ENCODE measurements at places on chromosomes 13 and 19.

- DNase-seq, result no peak
Measured at GRCh38 chr13:100560498-100561157, 28.0 kb downstream of the GGACT start.

DNA sequence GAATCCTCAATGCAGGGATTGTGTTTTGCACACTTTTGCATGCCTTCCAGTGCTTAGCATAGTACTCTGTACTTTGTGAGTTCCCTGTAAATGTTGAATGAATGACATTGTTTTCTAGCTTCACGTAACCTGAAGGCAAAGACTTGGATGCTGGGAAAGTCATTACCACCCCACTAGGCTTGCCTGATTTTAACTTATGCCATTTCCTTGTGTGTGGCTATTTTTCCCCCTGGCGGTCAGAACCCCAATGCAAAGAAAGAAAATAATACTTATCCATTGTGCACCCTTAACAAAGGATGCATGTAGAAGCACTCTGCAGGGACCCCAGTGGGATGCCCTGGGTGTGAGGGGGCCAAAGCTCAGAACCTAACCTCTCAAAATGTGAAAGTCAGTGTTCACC lies 1.2 kb upstream of the ENOX1 start:
- no peak for DNase-seq

DNA sequence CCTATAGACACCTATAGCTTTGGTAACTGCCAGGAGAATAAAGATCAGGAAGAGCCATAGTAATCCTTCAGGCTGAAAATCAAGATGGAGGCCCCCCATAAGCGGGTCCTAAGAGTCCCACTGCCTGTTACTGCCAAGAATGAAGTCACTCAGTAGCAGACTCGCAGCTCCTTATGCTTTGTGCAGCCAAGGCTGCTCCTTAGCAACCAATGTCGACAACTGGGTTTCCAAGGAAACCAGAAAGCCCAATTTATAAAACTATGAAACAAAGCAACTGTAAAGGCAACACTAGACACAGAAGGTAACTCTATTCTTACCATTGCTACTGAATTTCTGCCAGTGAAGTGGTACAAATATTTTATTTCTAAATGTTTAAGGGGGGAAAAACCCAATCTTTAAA lies 56.5 kb downstream of the DCLK1 start:
- DNase-seq, result no peak

GRCh38 chr19:10430505-10431253 lies 10.3 kb downstream of the PDE4A start:
- no peak for DNase-seq

- DNase-seq, result peak; percentile 52
Measured at GRCh38 chr19:56333506-56333905, 18.9 kb upstream of the ZSCAN5A start.

- DNase-seq, result no peak
Measured at GRCh38 chr19:8148410-8149260, 757 bp downstream of the FBN3 start.

- DNase-seq, result no peak
Measured at GRCh38 chr19:41606215-41606837, 20.5 kb downstream of the CEACAM4 start.

DNA sequence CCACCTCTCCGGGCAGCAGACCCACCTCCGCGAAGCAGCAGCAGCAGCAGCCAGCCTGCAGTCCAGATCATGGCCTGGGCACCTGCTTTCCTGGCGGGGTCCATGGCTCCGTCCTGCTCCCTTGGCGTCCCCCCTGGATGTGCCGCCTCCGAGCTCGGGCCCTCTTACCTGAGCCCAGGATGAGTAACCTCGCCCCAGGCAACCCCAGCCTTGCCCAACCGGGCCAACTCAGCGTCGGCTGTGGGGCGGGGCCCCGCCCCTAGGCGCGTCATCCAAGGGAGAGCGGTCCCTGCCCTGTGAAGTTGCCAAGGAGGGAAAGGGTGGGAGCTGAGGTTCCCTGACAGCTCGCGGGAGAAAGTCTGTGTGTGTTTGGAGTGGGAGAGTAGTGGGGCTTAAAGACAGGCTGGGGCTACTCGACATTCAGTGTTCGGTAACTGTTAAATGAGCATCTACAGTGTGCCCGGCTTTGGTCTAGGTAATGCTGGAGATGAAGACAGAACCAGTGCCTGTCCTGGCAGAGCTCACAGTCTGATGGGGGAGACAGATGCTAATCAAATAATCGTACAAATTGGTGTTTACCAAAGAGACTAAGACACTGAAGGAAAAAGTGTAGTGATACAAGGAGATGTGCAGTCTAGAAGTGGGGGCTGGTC lies at the start of gene LYPD3:
Gene LYPD3 (minus strand): TSS at position 141 of the 653 bp plus-strand sequence. CDS start 37 bp downstream, at position 104.
- no peak for DNase-seq

DNA sequence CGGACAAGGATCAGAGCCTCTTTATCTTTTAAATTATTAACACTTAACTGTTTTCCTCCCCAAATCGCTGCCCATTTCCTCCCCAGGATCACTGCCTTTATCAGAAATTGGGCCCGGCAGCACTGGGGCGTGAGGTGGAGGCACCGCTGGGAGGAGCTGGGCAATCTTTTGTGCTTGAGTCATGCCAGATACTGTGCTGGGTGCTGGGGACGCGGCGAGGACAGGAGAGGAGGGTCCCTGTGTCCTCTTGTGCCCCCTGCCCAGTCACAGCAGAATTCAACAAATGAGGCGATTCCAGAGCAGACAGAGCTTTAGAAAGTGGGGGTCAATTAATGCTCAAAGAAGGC lies 347.8 kb downstream of the ZNF536 start:
- DNase-seq, result no peak

GRCh38 chr19:19224852-19225494 lies 13.2 kb downstream of the NCAN start:
- peak; percentile 81 for DNase-seq

DNA sequence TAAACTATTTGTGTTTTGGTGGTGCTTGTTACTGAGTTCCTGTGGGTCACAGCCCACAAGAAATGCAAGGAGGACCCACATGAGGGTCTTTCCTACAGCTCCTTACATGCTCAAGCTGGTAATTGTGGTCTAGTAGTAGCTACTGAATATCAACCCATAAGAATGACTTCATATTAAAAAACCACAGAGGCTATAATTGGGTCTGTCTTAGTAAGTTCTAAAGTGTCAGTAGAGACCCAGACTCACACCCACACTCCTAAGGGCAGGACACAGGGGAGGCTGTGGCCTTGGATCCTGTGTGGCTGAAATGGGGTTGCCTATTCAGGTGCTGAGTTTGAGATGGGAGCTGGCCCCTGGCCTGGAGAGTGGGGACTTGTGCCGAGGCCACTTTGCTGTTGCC lies 19.6 kb downstream of the TFDP1 start:
- DNase-seq, result no peak

DNA sequence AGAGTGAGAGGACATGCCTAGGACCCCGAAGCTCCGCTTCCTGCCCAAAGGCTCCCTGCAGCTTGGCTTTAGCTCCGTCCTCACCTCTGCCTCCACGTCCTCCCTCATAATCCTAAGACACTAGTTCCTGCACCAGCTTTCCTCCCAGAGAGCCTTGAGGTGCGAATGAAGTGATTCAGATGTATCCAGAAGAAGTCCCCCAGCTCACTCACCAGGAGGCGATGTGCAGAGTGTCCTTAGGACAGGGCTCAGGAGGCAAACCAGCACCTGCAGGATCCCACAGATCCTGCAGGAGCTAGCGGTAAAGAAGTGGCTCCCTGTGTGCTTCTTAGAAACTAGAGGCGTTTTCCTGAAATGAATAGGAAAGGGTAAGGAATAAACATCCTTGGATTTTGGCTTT lies 109.7 kb downstream of the HSPH1 start:
- DNase-seq, result no peak

- no peak for DNase-seq
Measured at GRCh38 chr19:1601613-1602064, 3.6 kb downstream of the UQCR11 start.

- DNase-seq, result peak; percentile 6
Measured at GRCh38 chr19:29745253-29745652, 30.2 kb upstream of the C19orf12 start.

DNA sequence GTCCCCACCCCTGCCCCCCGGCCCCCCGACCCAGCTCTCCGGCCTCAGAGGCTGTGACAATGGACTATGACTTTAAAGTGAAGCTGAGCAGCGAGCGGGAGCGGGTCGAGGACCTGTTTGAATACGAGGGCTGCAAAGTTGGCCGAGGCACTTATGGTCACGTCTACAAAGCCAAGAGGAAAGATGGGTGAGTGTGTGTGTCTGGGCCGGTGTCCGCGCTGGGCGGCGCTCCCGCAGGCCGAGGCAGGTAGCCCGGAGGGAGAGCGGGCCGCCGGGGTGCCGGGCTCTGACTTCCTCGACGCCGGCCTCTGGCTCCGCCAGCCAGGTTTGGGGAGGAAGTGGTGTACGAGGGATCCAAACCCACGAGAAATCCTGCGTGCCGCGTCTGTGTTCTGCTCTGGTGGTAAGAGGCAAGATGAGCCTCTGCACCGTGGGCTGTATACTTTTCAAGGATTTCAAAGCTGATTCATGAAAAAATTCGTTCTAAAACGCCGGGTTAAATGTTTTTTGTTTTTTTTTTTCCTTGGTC lies 718 bp downstream of the CDK8 start:
- DNase-seq, result peak; percentile 72

DNA sequence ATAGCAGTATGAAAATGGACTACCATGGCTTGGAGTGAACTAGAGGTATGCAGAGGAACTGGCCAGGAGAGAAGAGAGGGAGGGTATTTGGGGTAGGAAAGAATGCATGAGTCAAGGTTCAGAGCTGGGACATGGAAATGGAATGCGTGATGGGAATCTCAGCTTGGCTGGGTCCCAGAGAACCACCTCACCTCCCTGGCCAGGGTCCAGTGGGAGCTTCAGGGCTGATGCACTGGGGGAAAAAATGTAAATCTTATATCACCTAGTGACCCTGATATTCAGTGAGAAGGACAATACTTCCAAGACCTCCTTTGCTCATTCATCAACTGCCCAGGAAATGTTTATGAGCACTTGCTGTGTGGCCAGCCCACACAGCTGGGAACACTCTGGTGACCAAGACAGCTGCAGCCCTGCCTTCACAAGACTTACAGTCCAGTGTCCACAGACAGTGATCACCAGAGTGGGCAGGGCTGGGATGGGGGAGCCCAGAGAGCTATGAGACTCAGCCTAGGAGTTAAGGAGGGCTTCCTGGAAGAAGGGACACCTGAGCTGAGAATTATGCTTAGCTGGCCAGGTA lies 12.8 kb downstream of the IGSF23 start:
- DNase-seq, result no peak

- no peak for DNase-seq
Measured at GRCh38 chr13:31000889-31001288, 68.4 kb downstream of the TEX26 start.

- peak; percentile 61 for DNase-seq
Measured at GRCh38 chr19:1455336-1456120, 5.6 kb downstream of the APC2 start.

GRCh38 chr19:55209693-55210472 lies 582 bp upstream of the PTPRH start:
- DNase-seq, result no peak

DNA sequence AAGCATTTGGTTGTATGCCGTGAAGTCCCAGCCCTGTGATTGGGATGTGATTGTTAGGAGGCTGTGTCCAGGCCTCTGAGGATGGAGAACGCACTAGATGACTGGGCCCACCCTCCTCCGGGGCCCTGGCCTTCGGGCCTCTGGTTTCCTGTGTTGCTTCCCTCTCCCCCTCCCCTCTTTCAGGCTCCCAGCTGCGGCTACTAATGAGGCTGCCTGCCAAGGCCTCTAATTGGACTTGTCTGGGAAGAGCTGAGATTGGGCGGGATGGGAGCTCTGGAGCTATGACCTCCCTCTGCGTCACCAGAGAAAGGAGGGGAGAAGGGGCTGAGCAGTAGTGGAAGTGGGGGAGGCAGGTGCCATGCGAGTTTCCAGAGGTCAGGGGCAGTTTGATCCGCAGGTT lies 9.9 kb downstream of the PTH2 start:
- DNase-seq, result no peak

DNA sequence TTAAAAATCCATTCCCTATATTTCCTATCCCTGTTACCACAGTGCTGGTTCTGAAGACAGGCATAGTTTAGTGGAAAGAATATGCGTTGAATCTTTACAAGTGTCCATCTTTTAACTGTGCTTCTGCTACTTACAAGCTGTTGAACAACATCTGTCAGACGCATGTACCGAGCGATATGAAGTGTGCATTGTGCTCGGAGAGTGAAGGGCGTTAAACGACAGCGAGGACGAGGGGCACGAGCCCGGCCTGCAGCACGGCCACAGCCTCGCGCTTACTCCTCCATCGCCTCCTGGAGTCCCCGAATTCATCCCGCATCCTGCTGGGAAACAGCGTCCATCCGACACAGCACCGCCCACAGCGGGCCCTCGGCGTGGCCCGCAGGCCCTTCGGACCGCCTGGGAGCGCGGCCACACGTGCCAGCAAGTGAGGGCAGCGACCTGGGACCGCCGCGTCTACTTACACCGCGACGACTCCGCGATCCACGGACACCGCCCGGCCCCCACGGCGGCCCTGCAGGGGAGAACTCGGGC lies 514 bp downstream of the PCID2 start:
- DNase-seq, result peak; percentile 30

DNA sequence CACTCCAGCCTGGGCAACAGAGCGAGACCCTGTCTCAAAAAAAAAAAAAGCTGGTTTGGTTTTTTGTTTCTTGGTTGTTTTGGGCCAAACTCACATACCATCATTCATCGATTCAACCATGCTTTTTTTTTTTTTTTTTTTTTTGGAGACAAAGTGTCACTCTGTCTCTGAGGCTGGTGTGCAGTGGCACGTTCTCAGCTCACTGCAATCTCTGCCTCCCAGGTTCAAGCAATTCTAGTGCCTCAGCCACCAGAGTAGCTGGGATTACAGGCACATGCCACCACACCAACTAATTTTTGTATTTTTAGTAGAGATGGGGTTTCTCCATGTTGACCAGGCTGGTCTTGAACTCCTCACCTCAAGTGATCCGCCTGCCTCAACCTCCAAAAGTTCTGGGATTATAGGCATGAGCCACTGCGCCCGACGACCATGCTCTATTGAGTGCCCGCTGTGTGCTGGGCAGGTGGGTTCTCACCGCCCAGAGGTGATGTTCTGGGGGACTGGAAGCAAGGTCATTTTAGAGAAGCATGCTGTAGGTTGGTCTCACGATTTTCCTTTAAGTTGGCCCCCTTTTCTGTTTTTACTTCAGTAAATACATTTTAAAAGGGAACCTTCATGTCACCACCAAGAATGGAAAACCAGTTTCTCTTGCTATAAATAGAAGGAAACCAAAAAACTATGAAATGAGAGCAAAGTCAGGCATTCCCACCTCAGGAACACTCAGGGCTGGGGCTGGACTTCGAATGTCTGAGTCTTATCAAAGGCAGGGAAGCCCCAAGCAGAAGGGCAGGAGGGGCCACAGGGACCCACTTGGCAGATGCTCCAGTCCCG lies 8.3 kb upstream of the JUND start:
- no peak for DNase-seq

DNA sequence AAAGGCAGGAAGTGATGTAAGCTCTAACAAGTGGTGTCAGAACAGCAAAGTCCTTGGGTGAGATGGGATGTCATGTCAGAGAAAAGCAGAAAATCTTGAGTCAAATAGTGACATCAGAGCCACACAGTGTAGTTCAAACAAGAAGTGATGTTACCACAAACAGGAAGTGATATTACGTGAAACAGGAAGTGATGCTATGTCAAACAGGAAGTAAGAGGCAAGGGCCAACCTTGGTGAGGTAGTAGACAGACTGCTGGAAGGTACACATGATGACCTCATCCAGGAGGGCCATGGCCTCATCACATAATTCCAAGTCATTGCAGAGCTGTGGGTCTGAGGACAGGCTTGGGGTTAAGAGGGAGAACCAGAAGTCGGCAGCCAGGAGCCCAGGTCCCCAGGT lies 7.0 kb upstream of the MAMSTR start:
- DNase-seq, result peak; percentile 61

GRCh38 chr13:36163809-36164308 lies 32.7 kb upstream of the DCLK1 start:
- no peak for DNase-seq
